Right renal cortex interstitium (tissue), 3 donors: ENCODE measurements at places on chromosomes 5 and 9. TPM values are rescaled to one million over a fixed set of nuclear protein-coding genes. Genes with fewer than 3 reads are reported as not detected.

- no peak for DNase-seq
Observed at GRCh38 chr5:151317871-151318270, 14.3 kb upstream of the SLC36A3 start.

DNA sequence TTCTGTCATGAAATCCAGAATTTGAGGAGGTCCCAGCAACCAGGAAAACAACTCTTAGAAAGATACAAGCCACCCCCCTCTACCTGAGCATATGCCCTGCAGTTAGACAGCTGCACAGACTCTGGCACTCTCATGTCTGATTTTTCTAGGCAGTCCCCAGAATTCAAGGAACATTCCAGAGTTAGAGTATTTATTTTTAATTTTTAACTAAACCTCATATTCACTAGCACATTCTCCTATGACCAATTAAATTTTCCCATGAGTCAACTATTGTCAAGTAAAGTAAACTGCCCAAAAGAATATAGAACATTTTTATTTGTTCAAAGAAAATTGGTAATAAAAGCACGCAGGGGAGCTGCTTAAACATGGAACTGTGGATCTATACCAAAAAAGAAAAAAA, 490.5 kb upstream of the SEMA6A start:
- DNase-seq = no peak

DNA sequence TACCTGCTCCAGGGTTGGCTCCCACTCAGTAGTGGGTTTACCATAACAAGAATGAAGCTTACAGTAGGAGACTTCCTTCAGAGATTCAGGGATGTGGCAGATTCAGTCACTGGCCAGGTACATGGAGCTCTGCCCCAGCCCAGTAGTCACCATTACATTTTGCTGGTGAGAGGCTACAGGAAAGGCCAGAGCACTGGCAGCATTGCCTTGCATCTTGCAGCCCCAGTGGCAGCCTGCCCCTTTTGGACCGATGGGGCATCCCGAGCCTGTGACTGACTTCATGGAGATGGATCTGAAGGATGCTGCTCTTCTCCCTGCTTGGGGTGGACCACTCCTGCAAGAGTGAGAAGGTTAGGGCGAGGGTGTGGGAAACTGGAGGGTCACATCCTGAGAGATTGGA, 16.8 kb downstream of the TAS2R1 start:
- DNase-seq = no peak

The PCDHGA10 gene
- polyA plus RNA-seq = 3.2 TPM

The PRELID2 gene
- 8.7 TPM for polyA plus RNA-seq
